HS-27A (cell line): ENCODE measurements at places on chromosomes 7 and 10.
A peak's percentile ranks its signal among the peaks of the same experiment; 100 is the strongest.

DNA sequence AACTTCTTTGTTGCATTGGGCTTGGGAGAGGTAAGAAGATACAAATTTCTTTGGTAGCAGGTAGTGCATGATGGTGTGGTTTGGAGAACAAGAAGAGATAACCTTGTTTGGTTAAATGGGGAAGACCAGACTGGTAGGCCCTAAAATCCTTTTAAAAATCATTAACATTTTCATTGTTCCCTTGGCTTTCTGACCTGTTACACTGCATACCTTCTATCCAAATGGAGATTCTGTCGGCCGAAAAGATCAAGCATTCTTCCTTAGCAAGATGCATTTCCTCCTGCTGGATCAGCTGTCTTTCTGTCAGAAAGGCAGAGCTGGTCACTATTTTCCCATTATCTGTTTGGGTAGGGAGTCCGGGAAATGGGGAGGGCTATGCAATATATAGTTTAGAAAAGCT, 33.7 kb downstream of the AGK start:
- DNase-seq, result no peak

DNA sequence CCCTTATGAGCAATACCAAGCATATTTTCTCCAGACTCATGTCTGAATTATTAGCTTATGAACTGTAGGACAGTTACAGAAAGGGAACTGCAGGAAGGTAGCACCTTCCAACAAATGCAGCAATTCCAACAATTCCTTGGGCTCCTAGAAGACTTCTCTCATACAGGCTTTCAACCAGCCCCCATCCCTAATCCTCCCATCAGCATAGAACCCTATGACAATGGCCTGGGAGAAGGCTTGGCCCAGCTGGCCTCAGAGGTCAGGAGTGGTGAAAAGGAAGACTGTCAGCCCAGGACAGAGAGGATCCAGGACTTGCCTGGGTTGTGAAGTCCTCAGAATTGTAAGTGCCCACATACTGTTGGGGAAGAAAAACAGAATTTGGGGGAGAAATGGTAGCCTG, 5.9 kb downstream of the VPS41 start:
- no peak for DNase-seq

DNA sequence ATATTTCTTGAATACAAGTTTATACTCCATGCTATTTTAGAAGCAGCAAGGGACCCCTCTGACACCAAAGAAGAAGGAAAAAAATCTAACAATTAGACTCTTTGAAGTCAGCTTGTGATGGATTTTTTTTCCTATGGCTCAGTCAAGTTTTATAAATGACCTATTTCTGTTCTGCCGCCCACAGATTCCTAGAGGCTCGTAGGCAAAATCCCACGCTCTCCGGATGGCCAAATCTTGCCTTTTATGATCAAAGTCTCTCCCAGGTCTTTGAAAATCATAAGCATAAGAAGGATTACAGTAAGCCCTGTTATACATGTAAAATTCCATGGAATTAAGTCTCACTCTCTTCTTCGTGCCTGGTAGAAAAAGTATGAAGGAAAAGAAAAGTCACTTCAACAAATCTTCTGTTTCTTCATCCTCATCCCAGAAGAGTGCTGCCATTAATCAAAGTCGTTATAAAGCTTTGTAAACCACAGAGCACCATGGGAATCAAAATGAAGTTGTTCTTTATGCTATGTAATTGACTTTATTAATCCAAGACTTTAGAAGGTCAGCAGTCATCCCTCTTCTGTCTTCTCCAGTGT, 33.1 kb downstream of the ASB13 start:
- no peak for DNase-seq

DNA sequence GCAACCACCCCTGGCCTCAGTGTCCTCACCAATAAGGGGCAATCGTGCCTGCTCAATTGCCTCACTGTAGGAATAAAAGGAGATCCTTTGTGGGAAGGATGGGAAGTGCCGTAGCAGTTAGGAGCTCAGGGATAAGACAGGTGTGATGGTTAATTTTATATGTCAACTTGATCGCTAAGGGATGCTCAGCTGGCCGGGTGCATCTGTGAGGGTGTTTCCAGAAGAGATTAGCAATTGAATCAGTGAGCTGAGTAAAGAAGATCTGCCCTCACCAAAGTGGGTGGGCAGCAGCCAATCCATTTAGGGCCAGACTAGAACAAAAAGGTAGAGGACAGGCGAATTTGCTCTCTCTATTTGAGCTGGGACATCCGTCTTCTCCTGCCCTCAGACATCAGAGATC, 46.3 kb downstream of the BUB3 start:
- no peak for DNase-seq

GRCh38 chr10:32059472-32059871, 3.2 kb upstream of the KIF5B start:
- DNase-seq, result no peak

- no peak for DNase-seq
These were observed 79.1 kb upstream of the TNRC18 start for GRCh38 chr7:5502721-5503243.

GRCh38 chr7:79828866-79829265, 305.8 kb upstream of the GNAI1 start:
- no peak for DNase-seq

- DNase-seq, result no peak
These were observed 11.2 kb upstream of the ARPC1A start for GRCh38 chr7:99314504-99314903.

DNA sequence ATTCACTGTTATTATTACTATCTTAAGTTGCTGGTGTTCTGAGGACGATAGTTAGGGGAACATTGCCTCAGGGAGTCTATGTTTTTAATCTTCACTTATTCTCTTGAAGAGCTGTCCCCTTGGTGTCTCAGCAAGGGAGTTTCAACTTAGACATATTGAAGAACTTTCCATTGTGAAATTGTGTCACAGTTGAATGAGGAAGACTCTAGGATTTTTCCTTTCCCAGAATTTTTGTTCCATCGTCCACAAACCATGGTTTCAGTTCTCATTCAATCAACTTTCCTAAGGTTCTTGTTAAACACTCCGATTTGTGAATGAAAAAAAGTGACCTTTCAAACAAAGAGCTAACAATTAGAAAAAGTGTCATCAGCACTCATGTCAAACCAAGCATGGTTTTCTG, 128.3 kb downstream of the GATA3 start:
- DNase-seq, result no peak

DNA sequence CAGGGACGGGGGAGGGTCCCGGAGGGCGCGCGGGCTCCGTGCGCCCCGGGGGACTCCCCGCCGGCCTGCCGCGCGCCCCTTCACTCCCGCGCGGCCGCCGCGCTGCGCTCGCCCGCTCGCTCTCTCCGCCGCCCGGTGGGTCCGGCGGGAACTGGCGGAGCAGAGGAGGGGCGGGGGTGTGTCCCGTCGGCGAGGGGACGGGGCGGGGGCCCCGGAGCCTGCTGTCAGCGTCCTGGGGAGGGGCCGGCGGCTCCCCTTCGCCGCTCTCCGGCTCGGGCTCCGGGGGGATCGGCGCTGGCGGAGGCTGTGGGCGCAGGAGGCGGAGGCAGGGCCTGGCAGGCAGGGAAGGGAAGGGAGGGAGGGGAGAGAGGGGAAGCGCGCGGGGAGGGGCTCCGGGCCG, at the start of gene SH3PXD2A:
Gene SH3PXD2A, minus strand, starts transcription at position 153 of the 400 bp plus-strand sequence. CDS start 310 bp downstream, outside the sequence.
- DNase-seq, result no peak

GRCh38 chr7:97118306-97118917, 914 bp downstream of the SDHAF3 start:
- no peak for DNase-seq

GRCh38 chr7:2616387-2617324, 15.1 kb upstream of the TTYH3 start:
- DNase-seq, result no peak

GRCh38 chr10:69818676-69819239, 17.1 kb downstream of the COL13A1 start:
- no peak for DNase-seq

DNA sequence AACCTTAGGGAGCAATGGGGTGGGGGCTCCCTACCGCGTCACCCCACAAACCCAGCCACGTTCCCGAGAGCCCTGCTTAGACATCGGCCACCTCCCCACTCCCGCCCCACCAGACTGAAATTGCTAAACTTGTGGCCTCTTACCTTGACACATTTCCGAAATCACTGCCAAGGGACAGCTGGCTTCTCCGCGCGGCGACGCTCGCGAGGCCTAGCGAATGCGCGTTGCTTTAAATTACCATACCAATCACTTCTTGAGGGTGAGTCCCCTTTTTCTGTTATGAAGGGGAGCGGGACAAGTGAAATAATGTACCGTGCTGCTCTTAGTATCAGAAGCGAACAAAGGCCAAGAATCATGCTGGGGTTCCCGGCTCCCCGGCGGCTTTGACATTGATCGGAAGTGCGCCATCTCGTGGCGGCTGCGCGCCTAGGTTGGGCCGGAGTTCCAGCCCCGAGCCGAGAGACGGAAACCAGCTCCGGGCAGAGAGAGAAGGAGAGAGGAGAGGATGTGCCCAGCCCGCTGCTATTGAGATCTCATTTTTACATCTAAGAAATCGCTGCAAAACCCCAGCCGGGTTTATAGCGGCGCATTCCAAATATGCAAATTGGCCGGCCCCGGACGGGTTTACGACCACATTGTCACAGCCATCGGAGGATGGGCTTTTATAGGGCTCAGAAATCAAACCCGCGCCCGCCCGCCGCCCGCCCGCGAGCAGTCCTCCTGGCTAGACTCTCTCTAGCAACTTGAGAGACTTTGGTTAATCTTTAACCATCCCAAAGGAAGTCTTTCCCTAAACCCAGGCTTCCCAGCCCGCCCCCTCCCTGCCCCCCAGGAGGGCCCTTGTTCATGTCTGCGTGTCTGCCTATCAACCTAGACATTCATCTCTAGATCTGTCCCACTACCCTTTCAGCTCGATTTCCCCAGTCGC, 5.3 kb downstream of the HOXA11 start:
- DNase-seq, result no peak

- no peak for DNase-seq
These were observed 232.0 kb upstream of the CELF2 start for GRCh38 chr10:10785627-10786026.

DNA sequence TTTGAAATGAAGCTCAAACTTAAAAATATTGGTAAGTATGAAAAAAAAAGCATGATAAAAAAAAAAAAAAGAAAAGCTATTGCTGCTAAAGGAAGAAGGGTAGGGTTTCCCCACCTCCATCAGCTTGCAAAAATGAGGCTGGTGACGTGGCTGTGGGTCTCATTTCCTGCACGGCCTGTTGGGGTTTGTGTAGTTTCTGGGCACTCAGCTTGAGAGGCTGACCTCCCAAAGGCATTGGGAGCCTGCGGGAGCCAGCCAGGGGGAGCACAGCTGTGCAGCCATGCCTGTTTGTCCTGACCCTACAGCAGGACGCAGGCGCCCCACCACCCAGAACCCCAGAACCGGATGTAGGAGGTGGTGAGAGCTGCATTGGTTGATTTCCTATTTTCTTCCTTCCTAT, 48.8 kb upstream of the CARD11 start:
- DNase-seq, result no peak

- DNase-seq, result no peak
These were observed 11.7 kb upstream of the CDK14 start for GRCh38 chr7:90584378-90584777.

- no peak for DNase-seq
These were observed 863 bp downstream of the CCNY start for GRCh38 chr10:35336921-35337823.

- DNase-seq, result no peak
These were observed 493 bp downstream of the WDR91 start for GRCh38 chr7:135210888-135211178.

GRCh38 chr10:79299397-79300241, 47.6 kb upstream of the PPIF start:
- DNase-seq, result peak; percentile 74

DNA sequence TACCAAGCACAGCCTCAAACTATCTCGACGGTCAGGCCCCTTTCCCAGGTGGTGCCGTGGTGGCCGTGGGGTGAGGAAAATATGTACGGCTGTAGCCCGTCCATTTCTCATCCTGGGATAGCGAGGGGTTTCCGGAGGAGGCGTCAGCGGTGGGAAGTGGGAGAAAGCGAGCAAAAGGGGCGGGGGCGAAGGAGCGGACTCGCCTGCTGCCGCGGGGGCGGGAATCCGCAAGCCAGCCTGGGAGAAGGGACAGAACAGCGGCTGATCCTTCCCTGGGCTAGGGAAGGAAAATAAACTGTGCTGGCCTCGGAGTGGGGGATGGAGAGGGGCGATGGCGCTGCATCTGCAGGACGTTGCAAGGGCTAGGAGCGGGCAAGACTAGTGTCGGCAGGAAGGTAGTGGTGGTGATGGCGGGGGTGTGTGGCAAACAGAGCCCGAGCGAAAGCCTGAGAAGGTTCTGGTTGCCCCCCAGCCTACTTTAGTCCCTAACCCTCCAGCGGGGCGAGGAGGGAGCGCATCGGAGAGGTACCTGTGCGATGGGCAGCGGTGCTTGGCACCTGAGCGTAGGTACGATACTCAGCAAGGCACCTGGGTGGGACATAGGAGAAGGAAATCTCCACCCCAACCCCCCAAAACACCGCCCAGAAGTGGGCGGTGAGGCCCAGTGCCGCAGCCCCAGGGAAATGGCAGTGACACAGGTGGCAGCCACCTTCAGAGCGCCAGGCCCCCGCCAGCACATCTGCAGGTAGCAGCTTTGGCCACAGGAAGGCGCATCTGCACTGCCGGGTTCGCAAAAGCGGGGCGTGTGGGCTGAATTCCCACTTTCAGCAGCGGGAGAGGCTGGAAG, 49.9 kb upstream of the STEAP1B start:
- no peak for DNase-seq

DNA sequence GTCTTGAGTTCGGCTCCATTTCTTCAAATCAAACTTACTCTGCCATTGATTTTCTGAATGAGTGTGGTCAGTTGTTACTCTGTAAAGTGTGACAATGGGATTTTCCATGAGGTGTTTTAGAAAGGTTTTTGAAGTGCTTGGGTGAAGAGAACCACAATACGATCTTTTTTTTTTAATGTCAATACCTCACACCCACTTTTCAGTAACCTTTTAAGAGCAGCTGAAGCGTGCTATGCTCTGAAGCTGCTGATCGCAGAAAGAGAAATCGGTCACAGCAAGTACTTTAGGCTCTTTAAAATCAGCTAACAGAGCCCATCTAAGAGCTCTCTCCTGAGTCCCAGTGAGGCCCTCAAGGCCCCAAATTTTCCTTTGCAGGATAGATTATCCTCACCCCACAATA, 34.4 kb upstream of the YAE1 start:
- no peak for DNase-seq

- no peak for DNase-seq
These were observed 64.2 kb downstream of the ARMC3 start for GRCh38 chr10:22992075-22992474.

DNA sequence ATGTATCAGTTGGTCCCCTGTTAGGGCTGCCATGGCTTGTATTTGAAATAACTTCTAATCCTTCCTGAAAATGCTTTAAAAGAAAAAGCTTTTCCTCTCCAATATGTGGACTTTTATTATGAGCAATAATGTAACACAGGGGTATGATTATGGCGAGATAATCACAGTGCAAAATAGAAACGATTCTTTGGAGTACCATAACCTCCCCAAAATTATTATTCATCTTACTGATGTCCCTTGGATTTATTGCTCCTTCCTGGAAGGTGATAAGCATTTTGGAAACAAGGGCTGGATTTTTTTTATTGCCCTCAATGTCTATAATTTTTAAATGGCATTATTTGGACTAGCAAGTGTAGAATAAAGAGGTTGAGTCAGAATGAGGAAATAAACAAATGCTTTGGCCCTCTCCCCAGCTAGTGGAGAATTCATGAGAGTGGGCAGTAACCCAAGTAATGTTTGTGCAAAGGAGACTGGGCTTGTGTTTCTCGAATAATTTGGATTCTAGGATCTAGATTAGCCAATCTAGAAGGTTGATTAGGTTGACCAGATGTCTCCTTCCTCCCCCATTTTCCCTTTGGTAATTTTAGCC, 403.9 kb upstream of the CELF2 start:
- DNase-seq, result no peak

- no peak for DNase-seq
These were observed 9.4 kb downstream of the HACD1 start for GRCh38 chr10:17607603-17608332.

- no peak for DNase-seq
These were observed 290.7 kb downstream of the KLF6 start for GRCh38 chr10:3494131-3494837.
